ENCODE measurements at places on chromosomes 3 and 15. TPM values are rescaled to one million over a fixed set of nuclear protein-coding genes. Genes with fewer than 3 reads are reported as not detected.

RTP3 gene
- not detected for polyA plus RNA-seq

SHC4 gene
- polyA plus RNA-seq, result not detected

SLC15A2 gene
- 1.1 TPM for polyA plus RNA-seq

DNA sequence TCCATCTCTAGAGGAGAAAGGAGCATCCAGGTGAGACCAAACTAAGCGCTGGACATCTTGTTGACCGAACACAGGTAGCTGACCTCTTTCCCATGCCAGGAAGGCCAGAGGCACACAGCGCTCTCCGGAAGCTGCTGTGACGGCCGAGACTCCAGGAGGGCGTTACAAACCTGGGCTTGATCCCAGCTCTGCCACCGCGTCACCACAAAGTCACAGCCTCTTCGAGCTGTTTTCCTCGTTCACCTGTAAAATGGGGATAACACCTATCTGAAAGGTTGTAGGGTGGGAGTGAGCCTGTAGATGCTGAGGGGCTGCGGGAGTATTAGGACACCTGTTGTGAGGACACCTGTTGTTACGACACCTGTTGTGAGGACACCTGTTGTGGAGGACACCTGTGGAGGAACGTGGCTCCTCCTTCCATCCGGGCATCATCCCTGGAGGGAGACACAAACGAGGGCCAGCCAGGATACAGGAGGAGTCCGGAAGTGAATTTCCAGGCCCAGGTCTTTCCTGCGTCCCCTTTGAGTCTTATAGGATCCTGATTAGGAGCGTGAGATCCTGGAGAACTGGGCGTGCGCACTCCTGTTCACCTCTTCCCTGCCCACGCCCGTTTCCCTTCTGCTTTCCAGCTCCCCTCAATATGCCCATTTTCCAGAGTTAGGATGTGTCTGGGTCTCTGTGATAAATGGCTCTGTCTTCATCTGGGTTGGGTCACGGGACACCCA is 2.3 kb upstream of the MUC4 start:
- H3K4me3 ChIP-seq, result no peak overlapping the region
- peaks cover 4% of the 10 kb centered on the region for H3K4me1 ChIP-seq
- DNase-seq, result no peak
- H3K27me3 ChIP-seq, result peaks cover 33% of the 10 kb centered on the region

- H3K36me3 ChIP-seq, result no peaks in the 10 kb centered on the region
- H3K27ac ChIP-seq, result no peak overlapping the region
- no peak overlapping the region for H3K4me3 ChIP-seq
- H3K27me3 ChIP-seq, result no peaks in the 10 kb centered on the region
These were observed 13.7 kb downstream of the USP13 start for GRCh38 chr3:179666436-179667035.

DNA sequence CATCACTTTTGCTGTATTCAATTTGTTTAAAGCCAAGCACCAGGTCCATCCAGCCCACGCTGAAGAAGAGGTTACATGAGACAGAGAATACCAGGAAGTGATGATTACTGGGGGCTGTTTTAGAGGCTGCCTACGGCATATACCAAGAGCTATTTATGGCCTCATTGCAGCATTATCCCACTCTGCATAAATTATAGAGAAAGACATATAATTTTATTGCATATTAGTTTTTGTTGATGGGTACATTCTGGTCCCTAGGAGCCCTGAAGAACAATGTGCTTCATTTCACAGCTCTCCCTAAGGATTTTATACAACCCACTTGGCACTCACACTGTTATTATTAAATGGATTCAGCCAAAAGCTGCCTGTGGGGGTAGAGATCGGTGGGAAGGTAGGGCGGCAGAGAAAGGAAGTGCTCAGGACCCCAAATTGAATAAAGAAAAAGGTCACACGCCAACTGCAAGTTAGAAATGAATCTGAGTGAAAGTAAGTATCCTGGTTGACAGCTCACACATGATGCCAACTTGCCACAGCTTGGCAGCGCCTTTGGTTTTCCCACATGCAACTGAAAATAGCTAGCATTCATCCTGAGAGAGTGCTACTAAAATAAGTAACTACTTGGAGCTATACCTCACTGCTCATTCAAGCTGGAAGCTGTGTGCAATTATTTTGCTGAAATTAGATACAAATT is 73.7 kb downstream of the CCNL1 start:
- H3K27me3 ChIP-seq, result no peaks in the 10 kb centered on the region
- H3K4me1 ChIP-seq, result peaks cover 33% of the 10 kb centered on the region
- H3K4me3 ChIP-seq, result no peak overlapping the region
- DNase-seq, result no peak
- H3K36me3 ChIP-seq, result no peaks in the 10 kb centered on the region

DNA sequence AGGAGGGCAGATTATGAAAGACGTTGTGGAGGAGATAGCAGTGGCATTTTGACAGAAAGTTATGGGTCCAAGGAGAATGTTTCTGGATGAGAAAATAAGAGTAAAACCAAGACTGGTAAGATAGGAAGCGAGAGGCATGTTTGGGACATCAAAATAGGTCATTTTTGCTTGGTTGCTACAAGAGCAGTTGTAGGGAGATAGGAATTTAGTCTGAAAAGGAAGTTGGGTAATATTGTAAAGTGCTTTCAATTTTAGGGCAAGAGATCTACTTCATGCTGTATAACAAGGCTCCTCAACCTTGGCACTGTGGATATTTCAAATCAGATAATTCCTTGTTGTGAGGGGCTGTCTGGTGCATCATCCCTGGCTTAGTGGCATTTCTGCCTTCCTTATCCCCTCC is 118.0 kb upstream of the DPH6 start:
- no peaks in the 10 kb centered on the region for H3K36me3 ChIP-seq
- no peak overlapping the region for H3K27ac ChIP-seq
- no peak overlapping the region for H3K4me3 ChIP-seq
- no peaks in the 10 kb centered on the region for H3K27me3 ChIP-seq

DNA sequence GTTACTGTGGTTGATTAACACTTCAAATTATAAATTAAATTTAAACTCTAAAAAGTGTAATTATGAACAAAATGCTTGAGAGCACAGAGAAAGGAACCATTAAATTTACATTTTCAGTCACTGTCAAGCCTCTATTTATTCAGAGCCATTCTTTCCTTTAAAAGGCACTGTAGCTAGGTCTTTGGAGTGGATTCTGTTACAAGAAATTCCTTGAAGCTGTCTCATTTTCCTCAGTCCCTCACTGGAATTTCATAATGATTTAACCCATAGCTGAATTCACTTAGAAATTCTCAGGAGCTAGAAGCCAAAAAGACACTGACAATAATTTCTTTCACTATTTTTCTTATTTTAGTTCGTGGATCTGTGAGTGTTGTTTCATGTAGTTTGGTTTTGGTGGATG is 81.2 kb upstream of the TCF12 start:
- no peak for DNase-seq
- no peak overlapping the region for H3K27ac ChIP-seq
- H3K4me3 ChIP-seq, result no peak overlapping the region
- no peaks in the 10 kb centered on the region for H3K36me3 ChIP-seq
- peaks cover 15% of the 10 kb centered on the region for H3K4me1 ChIP-seq

DNA sequence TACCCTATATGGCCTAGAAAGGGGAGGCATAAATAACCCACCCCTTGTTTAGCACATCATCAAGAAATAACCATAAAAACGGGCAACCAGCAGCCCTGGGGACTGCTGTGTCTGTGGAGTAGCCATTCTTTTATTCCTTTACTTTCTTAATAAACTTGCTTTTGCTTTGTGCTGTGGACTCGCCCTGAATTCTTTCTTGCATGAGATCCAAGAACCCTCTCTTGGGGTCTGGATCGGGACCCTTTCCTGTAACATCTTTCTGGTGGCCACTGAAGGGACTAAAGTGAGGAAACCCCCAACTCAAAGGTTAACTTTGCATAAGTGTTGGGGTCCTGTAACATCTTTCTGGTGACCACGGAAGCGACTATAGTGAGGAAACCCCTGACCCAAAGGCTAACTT is 15.7 kb upstream of the HHATL start:
- no peak overlapping the region for H3K27ac ChIP-seq
- no peak for DNase-seq
- H3K4me1 ChIP-seq, result peaks cover 10% of the 10 kb centered on the region
- H3K36me3 ChIP-seq, result no peaks in the 10 kb centered on the region
- H3K4me3 ChIP-seq, result no peak overlapping the region

- peaks cover 43% of the 10 kb centered on the region for H3K4me1 ChIP-seq
- H3K4me3 ChIP-seq, result peak overlapping the region; percentile 90
- no peaks in the 10 kb centered on the region for H3K36me3 ChIP-seq
- no peaks in the 10 kb centered on the region for H3K27me3 ChIP-seq
- peak overlapping the region; percentile 97 for H3K27ac ChIP-seq
- DNase-seq, result no peak
These were observed 80.6 kb upstream of the CHD2 start for GRCh38 chr15:92819278-92820235.

DNA sequence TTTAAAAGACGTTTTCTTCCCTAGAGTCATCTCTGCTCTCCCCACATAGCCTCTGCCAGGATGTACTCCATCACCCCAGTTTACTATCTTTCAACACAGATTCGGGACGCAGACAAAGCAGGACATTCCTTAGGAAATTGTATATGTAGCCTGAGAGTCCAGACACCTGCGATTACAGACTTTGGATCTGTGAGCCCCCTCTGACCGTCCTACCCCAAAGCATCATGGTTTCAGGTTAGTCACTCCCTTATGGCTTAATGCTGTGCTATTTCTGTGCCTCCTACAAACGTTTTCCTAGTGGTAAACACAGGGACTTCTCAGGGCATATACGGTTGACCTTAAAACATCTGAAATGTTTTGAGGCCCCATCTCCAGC is 234.0 kb upstream of the BHLHE40 start:
- H3K27ac ChIP-seq, result no peak overlapping the region
- H3K4me1 ChIP-seq, result peaks cover 23% of the 10 kb centered on the region
- no peaks in the 10 kb centered on the region for H3K27me3 ChIP-seq

DNA sequence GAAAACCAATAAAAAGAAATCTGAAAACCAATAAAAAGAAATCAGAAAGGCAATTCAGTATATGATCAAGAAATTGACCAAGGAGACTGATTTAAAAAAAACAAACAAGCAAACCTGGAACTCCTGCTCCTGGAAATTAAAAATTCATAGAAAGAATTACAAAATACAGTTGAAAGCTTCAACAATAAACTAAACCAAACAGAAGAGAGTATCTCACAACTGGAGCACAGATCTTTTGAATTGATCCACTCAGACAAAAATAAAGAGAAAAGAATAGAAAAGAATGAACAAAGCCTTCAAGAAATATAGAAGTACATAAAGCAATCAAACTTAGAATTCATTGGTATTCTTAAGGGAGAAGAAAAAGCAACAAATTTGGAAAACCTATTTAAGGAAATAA is 271.4 kb downstream of the MBNL1 start:
- DNase-seq, result no peak
- no peaks in the 10 kb centered on the region for H3K4me1 ChIP-seq
- no peak overlapping the region for H3K4me3 ChIP-seq
- H3K36me3 ChIP-seq, result peaks cover 1% of the 10 kb centered on the region
- peaks cover 7% of the 10 kb centered on the region for H3K27me3 ChIP-seq

DNA sequence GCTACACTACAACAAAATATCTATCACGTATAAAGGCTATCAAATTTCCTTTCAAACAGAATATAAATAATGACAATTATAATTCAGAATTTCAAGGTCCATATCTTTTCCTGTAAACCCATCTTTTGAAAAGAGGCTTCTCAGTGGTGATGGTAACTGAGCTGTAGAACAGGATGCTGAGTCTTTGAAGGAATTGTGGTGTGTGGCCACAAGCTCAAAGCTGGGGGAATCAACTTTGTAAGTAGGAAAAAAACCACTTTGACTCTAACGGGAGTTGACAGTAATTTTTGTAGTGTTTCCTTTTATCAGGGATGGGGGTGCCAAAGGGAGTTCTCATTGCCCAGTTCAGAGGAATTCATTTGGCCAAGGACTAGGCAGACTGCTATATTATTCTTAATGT is 13.3 kb upstream of the ZCWPW2 start:
- H3K36me3 ChIP-seq, result no peaks in the 10 kb centered on the region
- no peaks in the 10 kb centered on the region for H3K27me3 ChIP-seq
- no peak for DNase-seq
- H3K4me1 ChIP-seq, result no peaks in the 10 kb centered on the region
- H3K4me3 ChIP-seq, result no peak overlapping the region

DNA sequence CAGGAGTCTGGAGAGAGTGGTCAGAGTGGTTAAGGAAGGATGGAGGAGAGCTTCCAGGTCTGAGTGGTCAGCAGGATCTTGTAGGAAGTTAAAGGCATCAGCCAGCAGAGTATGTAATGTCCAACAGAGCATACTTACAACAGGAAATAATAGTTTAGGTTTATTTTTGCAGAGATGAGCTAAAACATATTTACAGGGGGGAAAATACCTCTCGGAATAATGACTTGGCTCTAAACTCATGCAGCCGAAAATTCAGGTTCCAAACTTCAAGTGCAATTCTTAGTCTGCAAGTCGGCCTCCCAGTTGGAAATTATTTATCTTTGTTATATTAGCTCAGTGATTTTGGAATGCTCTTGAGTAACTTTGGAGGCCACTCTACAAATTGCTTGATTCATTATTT is 385.0 kb upstream of the C2CD4B start:
- peaks cover 6% of the 10 kb centered on the region for H3K4me1 ChIP-seq
- no peak overlapping the region for H3K27ac ChIP-seq
- no peaks in the 10 kb centered on the region for H3K27me3 ChIP-seq
- H3K4me3 ChIP-seq, result no peak overlapping the region

Measured in naive B cell (primary cell).